ENCODE measurements at places on chromosomes 1 and 21.

DNA sequence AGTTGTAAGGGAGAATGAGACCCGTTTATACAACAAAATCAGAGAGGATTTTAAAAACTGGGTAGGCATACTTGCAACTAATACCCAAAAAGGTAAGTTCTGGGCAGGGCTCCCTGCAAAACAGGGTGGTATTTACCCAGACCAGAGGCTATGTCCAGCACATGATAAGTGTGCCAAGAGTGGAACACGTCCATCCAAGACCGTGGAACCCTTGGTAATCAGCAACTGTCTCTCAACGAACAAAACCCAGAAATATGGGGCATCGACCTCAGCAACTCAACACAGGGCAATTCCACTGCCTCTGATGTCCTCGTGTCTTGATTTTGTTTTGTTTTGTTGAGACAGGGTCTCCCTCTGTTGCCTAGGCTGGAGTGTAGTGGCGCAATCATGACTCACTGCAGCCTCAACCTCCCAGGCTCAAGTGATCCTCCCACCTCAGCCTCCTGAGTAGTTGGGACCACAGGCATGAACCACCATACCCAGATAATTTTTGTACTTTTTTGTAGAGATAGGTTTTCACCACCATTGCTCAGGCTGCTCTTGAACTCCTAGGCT is 26.7 kb upstream of the MX1 start:
- no peak for DNase-seq

GRCh38 chr21:41674402-41674801 is 92.5 kb downstream of the RIPK4 start:
- no peak for DNase-seq

- no peak for DNase-seq
These were observed 43.1 kb downstream of the PCNX2 start for GRCh38 chr1:233252441-233252840.

DNA sequence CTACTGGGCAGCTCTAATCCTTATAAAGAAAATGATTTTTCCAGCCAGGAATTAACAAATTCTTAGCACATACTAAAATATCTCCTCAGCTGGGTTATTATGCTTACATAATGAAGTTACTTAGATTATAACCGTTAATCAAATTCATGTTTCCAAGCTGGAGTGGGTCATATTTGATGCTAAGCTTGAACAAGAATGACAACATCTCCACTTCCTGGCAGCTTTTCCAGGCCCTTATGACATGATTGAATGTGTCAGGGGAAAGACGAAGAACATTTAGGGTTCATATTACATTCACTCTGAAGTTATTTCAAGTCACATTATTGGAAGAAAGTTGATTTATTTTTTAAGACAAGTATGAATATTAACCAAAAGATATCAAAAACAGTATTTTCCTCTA is 333.7 kb downstream of the PCP4 start:
- no peak for DNase-seq

DNA sequence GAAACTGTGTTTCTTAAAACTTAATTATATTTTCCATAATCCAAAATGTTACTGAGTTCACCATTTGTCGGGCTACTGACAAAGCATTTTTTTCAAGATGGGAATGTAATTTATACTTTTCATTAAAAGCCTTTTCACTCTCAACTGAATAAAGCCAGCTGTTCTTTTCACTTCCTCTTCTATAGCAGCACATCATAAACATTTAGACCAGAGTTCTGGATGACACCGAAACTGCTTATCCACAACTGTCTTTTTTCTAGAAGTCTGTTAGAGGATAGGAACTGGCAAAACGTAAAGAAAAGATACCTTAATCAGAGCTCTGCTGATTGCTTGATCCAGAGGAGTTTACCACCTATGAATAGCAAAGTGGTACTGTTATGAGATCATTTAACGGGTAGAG is 594.7 kb downstream of the ADGRL2 start:
- DNase-seq: no peak

DNA sequence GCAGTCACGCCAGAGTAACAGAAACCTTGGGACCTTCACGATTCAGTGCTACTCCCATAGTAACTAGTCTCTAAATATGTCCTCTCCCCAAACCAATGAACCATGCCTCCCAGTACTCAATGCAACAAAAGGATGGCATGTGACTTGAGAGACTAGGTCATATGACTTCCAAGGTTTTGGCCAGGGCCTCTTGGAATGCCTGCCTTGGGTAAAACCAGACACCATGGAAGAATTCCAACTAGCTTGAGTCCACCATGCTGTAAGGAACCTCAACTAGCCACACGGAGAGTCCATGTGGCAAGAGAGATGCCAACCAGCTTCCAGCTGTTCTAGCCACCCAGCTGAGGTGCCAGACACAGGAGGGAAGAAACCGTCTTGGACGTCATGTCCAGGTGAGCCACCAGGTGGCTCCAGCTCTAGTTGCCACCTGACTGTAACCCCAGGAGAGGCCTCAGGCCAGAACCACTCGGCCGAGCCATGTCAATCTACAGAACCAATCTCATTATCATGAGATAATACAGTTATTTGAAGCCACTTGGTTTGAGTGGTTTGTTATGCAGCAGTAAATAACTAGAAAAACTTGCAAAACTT is 115.0 kb downstream of the SYF2 start:
- DNase-seq: peak; percentile 59

GRCh38 chr1:58891347-58891746 is 107.5 kb upstream of the JUN start:
- DNase-seq: no peak

GRCh38 chr1:248816042-248816851 is 9.5 kb downstream of the SH3BP5L start:
- DNase-seq: no peak

DNA sequence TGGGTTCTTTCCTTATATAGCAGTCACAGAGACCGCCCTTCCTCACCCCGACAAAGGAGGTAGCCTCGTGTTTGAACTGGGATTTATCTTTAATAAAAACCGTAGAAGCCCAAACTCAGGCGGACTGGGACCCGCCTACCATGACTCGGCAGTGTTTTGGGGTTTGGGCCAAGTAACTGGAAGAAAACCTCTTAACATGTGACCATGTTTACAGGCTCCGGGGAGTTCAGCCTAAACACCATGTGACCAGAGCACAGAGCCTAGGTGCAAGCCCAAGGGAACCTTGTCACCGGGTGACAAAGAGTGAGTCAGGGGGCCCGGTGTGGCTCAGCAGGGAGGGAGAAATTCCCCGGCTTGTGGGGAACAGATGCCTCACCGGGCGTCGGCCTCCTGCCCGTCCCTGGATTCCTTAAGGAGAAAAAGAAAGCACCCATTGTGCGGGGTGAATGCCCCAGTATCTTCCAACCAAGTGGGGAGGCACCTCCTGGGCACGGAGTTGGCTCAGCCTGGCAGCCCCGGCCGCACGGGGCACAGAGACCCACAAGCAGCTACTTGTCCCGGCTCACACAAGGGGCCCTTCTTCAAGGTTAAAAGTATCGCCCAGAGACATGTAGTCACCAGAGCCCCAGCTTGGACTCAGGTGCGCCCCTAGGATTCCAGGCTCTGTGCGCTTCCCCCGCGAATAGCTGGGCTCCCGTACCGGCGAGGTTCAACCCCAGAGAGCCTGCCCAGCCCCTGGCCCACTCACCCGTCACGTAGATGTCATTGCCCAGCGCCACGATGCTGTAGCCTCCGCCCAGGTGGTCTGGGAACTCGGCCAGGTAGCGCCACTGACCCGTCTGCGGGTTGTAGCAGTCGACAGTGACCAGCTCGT is 1.4 kb downstream of the KLHL21 start:
- peak; percentile 91 for DNase-seq

DNA sequence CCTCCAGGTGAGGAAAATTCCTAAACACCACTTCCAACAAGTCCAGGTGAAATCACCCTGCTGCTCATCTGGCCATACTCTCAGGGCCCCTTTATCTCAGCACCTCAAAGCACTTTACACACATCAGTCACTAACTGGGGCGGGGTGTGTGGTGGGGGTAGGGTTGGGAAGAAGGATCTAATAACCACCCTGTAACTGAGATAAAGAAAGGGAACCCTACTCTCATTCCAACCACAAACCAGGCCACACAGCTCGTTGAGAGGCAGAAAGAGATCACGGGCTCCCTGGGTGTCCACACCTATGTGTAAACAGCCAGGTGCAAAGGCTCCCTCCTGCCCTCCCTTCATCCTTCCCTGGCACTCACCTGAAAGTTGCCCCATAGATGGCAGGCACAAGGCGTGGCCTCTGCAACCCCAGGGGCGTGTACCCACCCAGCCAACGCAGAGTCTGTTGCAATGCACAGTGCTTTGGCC is 20.4 kb downstream of the GPR161 start:
- DNase-seq: no peak

DNA sequence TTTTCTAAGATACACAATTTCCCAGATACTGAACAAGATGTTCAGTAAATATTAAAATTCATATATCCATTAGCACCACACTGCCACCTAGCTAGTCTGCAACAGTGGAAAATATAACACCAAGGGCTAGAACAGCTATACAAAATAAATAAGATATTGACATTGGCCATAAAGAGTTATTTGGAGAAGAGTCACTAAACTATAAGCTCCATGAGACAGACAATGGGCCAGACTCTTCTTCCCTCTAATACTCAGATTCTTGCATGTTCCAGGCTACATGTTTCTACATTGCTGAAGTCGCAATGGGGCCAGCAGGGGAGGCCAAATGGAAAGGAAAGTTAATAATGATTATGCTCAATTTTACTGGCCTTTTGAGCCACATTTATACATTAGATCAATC is 21.5 kb downstream of the SPATA6 start:
- no peak for DNase-seq

GRCh38 chr1:175331891-175332290 is 139.3 kb upstream of the KIAA0040 start:
- DNase-seq: no peak

- no peak for DNase-seq
These were observed 3.7 kb downstream of the OPRD1 start for GRCh38 chr1:28815533-28816185.

DNA sequence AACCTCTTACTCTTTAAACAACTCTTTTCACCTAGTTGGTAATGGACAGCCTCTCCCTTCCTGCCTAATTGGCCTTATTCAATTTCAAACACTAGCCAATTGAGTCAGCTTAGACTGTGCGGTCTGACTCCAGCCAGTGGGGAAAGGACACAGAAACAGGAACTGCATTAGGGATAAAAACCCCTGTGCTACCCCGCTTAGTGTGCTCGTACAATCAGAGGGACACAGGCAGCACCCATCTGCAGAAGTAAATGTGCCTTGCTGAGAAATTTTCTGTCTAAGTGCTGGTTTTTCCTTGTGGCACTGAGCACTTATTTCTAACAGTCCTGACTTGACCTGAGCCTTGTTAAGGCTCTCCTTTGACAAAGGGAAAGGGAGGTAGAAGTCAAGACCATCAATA is 6.0 kb upstream of the CD2 start:
- DNase-seq: no peak

DNA sequence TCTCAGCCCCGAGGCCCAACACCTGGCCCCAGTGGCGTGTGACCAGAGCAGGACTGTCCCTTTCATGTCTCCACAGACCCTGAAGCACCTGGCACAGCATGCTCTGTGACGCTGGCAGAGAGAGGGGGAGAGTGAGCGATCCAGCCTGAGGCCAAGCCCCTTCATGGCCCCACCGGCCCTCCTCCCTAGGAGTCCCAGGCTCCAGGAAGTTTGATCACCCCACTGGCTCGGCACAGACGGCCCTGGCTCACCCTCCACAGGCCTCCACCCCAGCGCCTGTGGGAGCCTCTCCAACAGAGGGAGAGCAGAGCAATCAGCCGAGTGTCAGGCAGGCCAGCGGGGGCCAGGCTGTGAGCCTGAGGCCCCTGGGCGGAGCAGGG is 11.0 kb downstream of the SH3BGRL3 start:
- no peak for DNase-seq

DNA sequence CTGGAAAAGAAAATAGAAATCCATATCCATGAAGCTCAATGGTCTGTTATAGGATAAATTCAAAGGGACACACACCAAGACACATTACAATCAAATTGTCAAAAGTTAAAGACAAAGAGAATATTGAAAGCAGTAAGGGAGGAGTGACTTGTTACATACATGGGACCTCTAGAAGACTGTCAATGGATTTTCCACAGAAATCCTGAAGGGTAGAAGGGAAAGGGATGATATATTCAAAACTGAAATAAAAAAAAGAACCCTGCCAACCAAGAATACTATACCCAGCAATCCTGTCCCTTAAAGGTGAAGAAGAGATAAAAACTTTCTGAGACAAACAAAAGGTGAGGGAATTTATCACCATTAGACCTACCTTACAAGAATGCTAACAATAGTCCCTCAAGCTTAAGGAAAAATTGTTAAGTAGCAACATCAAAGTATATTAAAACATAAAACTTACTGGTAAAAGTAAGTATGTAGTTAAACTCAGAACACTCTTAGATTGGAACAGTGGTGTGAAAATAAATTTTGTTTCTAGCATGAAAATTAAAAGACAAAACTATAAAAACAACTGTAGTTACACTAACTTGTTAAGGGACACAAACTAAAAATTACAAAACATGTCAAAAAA is 103.2 kb upstream of the APP start:
- DNase-seq: no peak

DNA sequence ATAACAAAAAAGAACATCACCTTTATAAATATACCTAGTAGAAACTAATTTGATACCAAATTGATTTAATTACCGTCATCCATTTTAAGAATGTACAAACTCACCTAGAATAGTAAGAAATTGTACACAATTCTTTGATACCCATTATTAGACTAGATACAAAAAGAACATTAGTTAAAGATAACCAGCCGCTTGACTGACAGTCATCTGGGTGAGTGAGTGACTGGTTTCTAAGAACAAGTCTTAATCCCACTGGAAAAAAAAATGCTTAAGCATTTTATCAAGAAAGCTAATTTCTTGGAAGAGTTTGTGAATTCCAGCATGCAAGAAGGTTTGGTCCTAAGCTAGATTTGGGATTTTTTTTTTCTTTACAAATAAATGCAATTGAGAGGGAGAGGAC is 10.9 kb downstream of the LRRC8B start:
- no peak for DNase-seq

DNA sequence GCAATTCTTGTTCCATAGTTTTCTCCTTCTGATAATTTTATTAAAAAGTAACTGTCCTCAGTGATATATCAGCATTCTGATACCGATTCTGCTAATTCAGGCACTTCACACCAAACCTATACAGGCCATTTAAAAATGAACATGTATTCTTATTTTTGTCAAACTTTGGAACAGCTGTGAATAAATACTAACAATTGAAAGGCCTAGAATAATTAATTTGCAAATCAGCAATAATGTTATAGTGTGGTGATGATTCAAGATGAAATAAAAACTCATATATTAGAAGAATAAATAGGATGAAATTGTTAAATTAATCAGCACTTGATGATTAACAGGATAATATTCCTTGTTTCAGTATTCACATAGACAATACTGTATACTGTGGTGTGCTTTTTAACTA is 9.9 kb downstream of the CDKN2C start:
- DNase-seq: no peak

GRCh38 chr1:219416598-219417238 is 196.2 kb downstream of the ZC3H11B start:
- DNase-seq: peak; percentile 76

Measured in activated CD4-positive, alpha-beta T cell treated with anti-CD3 and anti-CD28 coated beads for 48 hours (primary cell).